ENCODE measurements at places on chromosomes 4 and X.

GRCh38 chr4:3372264-3372932 lies 69.4 kb upstream of the HGFAC start:
- H3K4me1 ChIP-seq: peaks cover 55% of the 10 kb centered on the region
- no peak for DNase-seq
- H3K27ac ChIP-seq: no peak overlapping the region
- H3K36me3 ChIP-seq: no peaks in the 10 kb centered on the region
- peaks cover 9% of the 10 kb centered on the region for H3K27me3 ChIP-seq
- no peak overlapping the region for H3K4me3 ChIP-seq

DNA sequence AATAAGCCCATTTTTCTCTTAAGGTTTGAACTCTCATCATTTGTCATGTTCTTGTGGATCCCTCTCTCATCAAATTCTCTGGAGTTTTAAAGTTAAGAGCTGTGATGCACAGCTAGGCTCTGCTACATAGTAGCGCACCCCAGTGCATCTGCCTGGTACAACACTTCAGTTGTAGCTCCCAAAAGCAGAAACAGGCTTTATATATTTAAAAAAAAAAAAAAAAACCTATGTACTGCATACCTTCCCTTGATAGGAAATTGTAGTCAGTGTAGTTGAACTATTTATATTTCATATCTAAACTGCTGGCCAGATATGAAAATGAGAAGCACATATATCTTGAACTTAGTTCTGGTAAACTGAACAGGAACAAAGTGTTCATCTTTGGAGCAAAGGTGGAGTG lies 131.4 kb downstream of the KLHL13 start:
- H3K27me3 ChIP-seq: no peaks in the 10 kb centered on the region
- H3K4me1 ChIP-seq: no peaks in the 10 kb centered on the region
- DNase-seq: no peak
- H3K4me3 ChIP-seq: no peak overlapping the region
- H3K36me3 ChIP-seq: no peaks in the 10 kb centered on the region
- H3K27ac ChIP-seq: no peak overlapping the region

- no peak for DNase-seq
- peaks cover 4% of the 10 kb centered on the region for H3K27me3 ChIP-seq
- no peaks in the 10 kb centered on the region for H3K4me1 ChIP-seq
Measured at GRCh38 chr4:76624241-76624681, 189.2 kb downstream of the SHROOM3 start.

- H3K27ac ChIP-seq: no peak overlapping the region
- no peak for DNase-seq
- no peaks in the 10 kb centered on the region for H3K27me3 ChIP-seq
Measured at GRCh38 chr4:128639541-128640270, 169.8 kb upstream of the JADE1 start.

DNA sequence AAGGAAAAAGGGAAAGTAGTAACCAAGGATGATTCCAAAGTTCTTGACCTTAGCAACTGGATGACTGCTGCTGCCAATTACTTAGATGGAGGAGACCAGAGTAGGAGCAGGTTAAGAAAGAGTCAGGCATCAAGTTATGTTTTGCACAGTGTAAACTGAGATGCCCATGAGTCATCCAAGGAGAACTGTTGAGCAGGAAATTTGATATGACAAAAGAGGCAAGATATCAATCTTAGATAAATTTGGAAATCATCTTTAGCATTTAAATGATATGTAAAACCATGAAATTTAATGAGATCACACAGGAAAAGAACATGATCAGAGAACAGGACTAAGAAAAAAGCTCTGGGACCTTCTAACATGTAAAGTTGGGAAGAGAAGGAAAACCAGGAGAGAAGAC lies 361.3 kb downstream of the OPHN1 start:
- no peak for DNase-seq
- H3K4me1 ChIP-seq: no peaks in the 10 kb centered on the region
- no peaks in the 10 kb centered on the region for H3K27me3 ChIP-seq
- H3K36me3 ChIP-seq: no peaks in the 10 kb centered on the region

- no peak overlapping the region for H3K4me3 ChIP-seq
- peaks cover 4% of the 10 kb centered on the region for H3K36me3 ChIP-seq
- H3K4me1 ChIP-seq: no peaks in the 10 kb centered on the region
- DNase-seq: no peak
Measured at GRCh38 chr4:152431291-152431690, 104.6 kb downstream of the FBXW7 start.

DNA sequence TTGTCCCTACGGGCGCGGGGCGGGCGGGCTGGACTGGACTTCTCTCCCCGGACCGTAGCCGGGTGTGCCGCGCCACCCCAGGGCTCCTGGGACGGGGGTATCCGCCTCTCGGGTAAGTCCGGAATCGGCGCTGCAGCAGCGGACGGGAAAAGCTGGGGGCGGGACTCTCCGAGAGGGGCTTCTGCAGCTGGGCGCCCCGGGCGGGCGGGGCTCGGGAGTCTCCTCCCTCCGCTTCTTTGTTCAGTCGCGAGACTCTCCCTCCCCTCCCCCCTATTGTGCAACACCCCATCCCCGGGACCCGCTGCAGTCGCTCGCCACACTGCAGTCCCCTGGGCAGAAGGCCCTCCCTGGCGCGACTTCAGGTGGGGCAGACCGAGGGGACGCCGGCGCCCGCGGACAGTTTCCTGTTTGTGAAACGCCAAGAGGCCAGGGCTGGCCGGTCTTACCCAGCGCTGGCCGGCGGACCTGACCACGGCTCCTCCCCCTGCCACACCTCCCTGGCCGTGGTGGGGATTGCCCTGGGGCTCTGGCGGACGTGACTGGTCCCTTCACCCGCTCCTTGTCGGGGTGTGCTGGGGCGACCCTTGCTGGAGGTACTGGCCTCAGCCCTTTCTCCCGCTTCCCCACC lies 966 bp downstream of the CCNG2 start:
- H3K4me3 ChIP-seq: peak overlapping the region; percentile 89
- H3K27ac ChIP-seq: peak overlapping the region; percentile 73
- H3K27me3 ChIP-seq: no peaks in the 10 kb centered on the region
- H3K4me1 ChIP-seq: peaks cover 20% of the 10 kb centered on the region
